ENCODE measurements at places on chromosomes 2 and 18. TPM values are rescaled to one million over a fixed set of nuclear protein-coding genes. Genes with fewer than 3 reads are reported as not detected.
A peak's percentile ranks its signal among the peaks of the same experiment; 100 is the strongest.

DNA sequence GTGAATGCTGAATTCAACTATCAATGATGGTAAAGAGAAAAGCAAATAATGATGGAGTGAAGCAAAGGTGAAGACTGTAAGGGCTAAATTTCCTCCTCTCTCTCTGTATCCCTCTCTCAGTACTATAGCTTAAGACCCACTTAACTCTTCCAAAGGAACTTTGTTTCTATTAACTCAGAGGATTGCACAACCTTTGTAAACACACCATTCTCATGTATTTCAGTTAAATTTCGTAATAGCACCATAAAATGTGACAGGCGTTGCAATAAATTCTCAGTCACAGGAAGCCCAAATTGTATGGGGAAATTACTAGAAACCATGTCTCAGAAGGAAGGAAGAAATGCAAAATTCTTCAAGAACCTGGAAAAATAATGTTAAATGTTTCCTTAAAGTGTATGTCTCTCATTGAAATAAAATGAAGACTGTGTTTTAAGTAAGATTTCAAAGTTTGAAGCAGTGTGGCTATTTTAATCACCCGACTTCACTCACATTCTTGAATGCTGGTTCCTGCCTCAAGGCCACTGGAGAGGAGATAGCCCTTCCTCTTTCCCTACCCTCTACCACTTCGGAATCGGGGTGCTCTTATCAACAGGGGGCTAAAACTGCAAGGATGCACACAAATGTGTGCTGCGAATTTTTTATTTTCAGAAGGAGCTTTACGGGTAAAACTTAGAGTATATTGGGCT, 112.1 kb downstream of the FTCDNL1 start:
- no peak for DNase-seq

Gene GPR35
- polyA plus RNA-seq: 1.3 TPM

Gene RAX
- not detected for polyA plus RNA-seq

Gene KHK
- polyA plus RNA-seq: 8.2 TPM

Gene CNRIP1
- not detected for polyA plus RNA-seq

GRCh38 chr18:21444465-21445212, 155.9 kb downstream of the ESCO1 start:
- no peak for DNase-seq

- no peak for DNase-seq
Observed at GRCh38 chr2:144848423-144848822, 328.5 kb upstream of the ZEB2 start.

- DNase-seq: no peak
Observed at GRCh38 chr2:164700390-164700789, 79.1 kb upstream of the GRB14 start.

- DNase-seq: no peak
Observed at GRCh38 chr2:234406085-234406484, 90.8 kb downstream of the ARL4C start.

DNA sequence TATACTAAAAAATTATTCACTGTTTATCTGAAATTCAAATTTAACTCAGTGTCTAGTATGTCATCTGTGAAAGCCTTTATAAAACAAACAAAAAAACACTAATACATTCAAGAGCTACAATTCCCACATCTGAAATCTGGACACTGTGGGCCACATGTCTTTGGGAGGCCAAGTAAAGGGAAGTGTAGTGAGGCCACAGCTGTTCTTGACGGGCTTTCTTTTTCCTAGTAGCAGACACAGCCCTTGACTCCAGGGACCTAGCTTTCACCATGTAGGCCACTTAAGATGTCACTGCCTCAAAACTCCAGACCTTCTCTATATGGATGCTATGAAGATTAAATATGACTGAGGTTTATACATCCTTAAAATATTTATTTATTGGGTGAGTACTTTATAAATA, 91.1 kb downstream of the RBMS1 start:
- no peak for DNase-seq

- DNase-seq: no peak
Observed at GRCh38 chr2:105917226-105917625, 172.5 kb downstream of the NCK2 start.

DNA sequence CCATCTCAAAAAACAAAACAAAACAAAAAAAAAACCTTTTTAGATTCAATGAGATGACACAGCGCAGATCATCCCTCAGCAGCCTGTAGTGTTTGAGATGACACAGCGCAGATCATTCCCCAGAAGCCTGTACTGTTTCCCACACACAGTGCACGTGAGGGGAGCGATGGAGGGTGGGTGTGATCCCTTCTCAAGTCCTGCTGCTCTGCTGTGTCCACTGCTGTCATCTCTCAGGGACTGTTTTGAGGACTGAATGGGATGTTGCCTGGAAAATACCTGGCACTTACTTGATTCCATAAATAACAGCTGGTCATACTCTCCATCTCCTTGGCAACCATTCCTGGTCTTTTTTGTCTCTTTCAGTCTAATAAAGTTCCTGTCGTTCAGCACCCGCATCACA, 25.7 kb downstream of the TGOLN2 start:
- no peak for DNase-seq

Gene C2orf78
- polyA plus RNA-seq: not detected

DNA sequence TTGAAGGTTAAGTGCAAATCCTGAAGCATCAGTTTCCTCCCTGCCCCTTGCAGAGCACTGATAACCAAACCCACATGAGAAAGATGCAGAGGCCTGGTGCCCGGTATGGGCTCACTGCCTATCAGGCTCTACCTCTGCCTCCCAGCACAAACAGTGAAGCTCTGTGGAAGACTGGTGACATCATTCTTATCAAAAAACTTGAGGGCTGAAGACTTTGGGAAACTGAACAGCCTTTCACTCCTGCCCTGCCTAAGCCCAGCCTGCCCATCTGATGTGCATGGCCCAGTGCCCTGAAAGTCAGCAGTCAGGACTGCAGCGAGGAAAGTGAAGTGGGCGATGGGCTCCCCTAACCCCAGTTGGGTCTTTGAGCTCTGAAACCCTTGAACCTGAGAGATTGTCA, 174.8 kb upstream of the ARL4C start:
- no peak for DNase-seq

DNA sequence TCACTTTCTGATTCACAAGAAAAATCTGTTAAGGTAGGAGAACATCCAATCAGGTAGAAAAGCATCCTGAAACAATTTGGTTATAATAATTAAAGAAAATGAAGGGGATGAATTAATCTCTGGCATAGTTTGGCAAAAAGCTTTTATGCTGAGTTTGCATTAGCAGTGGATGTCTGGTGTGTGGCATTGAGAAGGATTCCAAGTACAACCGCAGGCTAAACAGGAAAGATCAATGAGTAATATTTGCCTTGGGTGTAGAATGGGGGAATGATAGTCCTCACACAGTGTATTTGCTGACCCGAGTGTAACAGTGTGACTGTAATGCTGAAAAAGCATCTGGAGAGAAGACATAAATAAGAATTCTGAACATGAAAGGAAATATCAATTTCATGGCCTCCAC, 68.3 kb upstream of the SESTD1 start:
- DNase-seq: no peak

DNA sequence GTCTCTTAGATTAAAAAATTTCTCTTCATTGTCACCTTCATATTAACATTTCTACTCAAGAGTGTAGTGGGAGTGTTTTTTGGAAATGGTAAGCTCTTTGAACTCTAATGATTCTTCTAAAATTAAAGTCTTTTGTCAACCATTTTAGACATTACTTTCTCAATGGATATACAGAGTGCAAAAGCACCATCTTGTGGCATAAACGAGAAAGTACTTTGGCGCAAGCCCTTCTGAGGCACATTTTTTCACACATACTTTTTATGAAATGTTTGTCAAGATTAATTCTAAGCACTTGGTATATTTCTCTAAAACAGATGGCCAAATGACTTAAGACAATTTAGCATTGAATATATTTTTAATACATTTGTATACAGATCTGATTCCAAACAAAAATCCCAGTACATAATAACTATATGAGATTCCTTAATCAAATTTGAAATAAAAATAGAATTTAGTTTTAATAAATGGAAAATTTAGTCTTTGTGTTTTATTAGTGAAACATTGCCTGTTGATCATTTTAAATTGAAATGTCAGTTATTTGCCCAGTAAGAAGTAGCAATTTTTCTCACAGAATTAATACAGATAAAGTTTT, 63.3 kb upstream of the GALNT5 start:
- peak; percentile 21 for DNase-seq

DNA sequence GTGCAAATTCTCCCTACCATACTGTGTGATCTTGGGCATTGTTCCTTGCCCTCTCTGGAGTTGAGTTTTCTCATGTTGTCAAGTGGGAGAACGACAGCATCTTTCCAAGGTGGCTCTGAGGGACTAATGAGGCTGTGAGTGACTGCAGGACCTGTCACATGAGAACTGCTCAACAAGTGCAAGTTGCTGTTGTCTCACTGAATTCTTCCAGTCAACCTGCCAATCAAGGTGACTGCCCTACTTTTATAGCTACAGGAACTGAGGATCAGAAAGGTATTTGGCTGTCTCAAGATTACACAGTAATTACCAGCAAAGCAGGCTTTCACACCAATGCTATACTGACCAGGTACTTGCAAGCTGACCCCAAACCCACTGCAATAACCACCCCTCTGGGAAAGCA, 137.6 kb downstream of the MTCL1 start:
- no peak for DNase-seq

Data from CD4-positive, alpha-beta memory T cell (primary cell).